ENCODE measurements at places on chromosomes 6 and 20.

- no peak for DNase-seq
Observed at GRCh38 chr6:54431466-54431865, 123.2 kb downstream of the TINAG start.

GRCh38 chr20:63678667-63679465 lies 17.6 kb upstream of the TNFRSF6B start:
- DNase-seq = no peak

- no peak for DNase-seq
Observed at GRCh38 chr6:85685713-85686112, 43.0 kb upstream of the SYNCRIP start.

- DNase-seq = no peak
Observed at GRCh38 chr6:134651519-134651918, 298.4 kb downstream of the ALDH8A1 start.

- DNase-seq = no peak
Observed at GRCh38 chr6:31920811-31921210, 6.7 kb upstream of the C2 start.

- DNase-seq = no peak
Observed at GRCh38 chr6:4253604-4254231, 118.3 kb upstream of the ECI2 start.

DNA sequence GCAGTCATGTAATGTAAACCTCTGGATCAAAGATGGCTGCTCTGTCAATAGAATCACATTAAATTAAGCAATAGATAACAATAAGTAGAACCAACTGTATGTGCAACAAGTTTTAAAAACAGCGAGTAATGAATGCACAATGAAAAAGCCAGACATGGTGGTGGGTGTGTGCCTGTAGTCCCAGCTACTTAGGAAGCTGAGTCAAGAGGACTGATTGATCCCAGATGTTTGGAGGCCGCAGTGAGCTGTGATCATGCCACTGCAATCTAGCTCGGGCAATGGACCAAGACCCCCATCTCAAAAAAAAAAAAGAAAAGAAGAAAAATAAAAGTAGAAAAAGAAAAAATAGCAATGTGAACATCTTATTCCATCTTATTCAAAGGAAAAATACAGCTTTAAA lies 558.7 kb upstream of the MMS22L start:
- DNase-seq = no peak

GRCh38 chr6:44228836-44229235 lies 5.4 kb downstream of the SLC29A1 start:
- no peak for DNase-seq
